ENCODE measurements at places on chromosomes 3 and 15. TPM values are rescaled to one million over a fixed set of nuclear protein-coding genes. Genes with fewer than 3 reads are reported as not detected.

GRCh38 chr3:69239063-69239462, 116.7 kb upstream of the LMOD3 start:
- peak; percentile 94 for DNase-seq

The NRROS gene
- 13.4 TPM for total RNA-seq

DNA sequence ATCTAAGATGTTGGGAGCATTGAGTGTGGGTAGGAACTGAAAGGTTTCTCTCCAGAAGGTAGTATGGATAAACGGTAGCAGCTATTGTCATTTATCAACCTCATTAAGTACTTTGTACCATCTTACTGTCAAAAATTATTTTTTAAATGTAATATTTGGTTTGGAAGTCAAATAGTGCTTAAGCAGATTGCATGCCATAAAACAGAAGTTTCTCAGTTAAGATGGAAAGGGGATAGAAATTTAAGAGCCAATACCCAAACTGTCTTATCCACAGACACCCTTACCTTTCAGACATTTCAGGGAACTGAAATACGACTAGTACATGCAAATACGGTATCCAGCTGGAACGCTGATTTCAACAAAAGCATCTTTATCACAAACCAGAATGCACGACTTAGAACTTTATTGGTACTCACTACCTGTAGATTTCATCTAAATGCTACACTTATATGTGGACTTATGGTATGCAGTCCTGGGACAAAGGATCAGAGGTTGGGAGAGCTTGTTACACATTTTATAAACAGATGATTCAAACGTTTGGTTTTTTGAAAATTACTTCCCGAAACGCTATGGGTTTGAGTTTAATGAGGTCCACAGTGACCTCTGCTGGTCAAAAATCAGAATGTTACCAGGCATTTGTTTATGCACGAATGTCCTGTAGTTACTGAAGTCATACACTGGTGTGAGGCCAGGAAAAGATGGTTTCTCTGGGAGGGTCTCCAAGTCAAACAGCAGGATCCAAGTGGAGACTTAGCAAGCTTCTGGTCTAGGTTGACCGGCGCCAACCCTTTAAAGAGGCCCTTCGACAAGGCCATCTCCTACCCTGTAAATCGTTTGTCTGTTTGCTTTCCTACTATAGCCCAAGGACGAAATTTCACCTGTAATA, 45.7 kb upstream of the DUT start:
- DNase-seq: peak; percentile 86

The ACTC1 gene
- not detected for total RNA-seq

The SAMD7 gene
- total RNA-seq: not detected

GRCh38 chr3:37903734-37904133, 42.1 kb downstream of the CTDSPL start:
- DNase-seq: no peak

DNA sequence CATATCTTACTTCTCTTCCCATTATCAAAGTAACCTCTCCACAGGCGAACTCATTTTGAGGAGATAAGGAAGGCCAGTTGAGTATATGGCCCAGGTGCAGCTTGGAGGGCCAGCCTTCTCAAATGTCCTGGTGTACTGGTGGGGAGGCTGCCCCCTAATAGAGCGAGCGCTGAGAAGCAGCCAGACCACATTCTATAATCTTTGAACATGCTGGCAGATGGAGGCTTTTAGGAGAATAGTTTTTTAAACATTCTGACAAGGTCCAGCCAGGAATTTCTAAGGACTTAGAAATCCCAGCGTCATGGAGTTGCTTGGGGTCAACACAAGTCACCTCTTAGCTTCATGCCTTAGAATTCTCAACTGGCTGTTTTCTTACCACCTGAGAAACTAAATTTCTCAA, 5.8 kb downstream of the WDR5B start:
- DNase-seq: no peak

DNA sequence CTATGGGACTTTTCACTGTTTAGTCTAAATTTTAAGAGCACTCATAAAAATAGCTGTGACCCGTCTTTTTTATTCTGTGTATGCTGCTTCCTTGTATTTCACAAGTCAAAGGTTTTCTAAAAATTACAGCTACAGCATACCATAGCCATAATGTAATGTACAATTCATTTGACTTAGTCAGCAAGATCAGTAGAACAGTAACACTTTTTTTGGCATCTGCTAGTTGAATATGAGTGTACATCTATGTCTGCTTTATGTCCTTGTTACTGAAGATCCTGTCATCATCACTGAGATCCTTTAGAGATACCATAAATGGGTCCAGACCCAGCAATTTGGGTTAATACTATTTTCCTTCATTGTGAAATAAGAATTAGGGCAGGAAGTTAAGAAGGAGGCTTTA, 42.2 kb downstream of the CMSS1 start:
- peak; percentile 20 for DNase-seq

The MYH15 gene
- total RNA-seq: under 0.01 TPM

DNA sequence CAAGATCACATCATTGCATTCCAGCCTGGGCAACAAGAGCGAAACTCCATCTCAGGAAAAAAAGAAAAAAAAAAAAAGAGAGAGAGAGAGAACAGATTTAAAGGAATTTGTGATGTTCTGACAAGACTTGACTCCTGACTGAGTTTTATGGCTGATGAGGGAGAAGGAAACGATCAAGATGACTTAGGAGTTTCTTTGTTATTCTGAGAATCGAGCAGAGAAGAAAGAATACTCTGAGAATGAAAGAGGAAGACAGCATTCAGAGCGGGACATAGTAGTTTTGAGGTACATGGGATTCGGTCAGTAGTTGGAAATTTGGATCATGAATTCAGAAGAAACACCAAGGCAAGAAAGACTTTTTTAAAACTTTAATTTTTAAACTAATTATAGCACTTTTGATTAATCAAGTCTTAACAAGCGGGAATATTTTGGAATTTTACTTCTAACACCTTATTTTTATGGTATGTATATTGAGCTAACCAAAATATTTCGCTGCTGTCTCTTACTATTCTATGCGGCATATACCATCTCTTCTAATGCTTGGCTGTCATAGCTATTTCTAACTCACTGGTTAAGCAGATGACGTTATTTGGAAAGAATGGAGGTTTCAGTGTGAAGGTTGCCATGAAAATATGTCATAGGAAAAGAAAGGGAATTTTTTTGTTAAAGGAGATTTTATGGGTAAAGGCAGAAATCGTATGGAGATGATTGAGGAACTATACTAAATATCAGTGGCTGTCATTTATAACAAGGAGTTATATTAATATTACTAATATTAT, 644.1 kb downstream of the RBMS3 start:
- DNase-seq: no peak

DNA sequence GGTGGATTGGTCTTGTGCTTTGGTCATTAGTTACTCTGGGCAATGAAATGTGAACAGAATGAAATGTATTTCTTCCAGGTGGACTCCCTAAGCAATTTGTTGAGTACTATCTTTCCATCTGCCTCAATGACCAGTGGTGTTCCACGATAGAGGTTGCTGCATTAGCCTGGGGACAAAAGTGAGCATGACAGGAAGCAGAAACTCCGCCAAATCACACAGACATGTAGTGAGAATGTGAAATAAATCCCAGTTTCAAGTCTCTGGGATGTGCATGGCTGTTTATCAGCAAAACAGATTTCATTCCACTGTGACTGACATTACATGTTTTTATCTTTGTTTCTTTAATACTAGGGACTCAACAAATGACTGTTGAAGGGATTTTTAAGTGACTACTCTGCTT, 63.3 kb upstream of the DCBLD2 start:
- no peak for DNase-seq

The SHF gene
- 1.8 TPM for total RNA-seq

DNA sequence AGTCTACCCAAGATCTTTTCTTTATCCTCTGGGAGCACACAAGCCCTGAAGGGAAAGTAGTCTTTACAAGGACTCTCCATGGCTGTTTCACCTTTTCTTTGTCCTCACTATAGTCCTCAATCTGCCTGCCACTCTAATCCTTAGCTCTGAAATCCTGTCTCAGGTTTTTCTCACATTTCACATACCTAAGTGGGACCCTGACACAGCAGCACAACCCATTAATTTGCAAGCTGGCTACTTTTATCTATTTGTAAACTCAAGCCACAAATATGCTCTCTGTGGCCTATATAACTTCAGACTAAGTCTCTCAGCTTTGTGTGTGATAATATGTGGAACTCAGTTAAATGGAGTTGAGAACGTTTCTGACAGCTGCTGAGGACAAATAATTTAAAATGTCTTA, 19.8 kb downstream of the SIN3A start:
- DNase-seq: no peak

- DNase-seq: no peak
These were observed 35.1 kb downstream of the TMOD3 start for GRCh38 chr15:51864408-51865056.

DNA sequence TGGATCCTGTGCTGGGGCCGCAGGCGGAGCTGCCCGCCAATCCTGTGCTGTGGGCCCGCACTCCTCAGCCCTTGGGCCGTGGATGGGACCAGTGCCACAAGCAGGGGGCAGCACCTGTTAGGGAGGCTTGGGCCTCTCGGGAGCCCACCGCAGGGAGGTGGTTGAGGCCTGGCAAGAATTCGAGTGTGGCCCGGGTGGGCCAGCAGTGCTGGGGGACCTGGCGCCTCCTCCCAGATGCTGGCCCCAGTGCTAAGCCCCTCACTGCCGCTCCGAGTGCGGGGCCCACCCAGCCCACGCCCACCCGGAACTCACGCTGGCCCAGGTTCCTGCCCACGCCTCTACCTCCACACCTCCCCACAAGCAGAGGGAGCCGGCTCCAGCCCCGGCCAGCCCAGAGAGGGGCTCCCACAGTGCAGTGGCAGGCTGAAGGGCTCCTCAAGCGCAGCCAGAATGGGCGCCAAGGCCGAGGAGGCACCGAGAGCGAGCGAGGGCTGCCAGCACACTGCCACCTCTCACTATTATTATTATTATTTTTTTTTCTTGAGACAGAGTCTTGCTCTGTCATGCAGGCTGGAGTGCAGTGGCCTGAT, 31.4 kb upstream of the TBL1XR1 start:
- no peak for DNase-seq

DNA sequence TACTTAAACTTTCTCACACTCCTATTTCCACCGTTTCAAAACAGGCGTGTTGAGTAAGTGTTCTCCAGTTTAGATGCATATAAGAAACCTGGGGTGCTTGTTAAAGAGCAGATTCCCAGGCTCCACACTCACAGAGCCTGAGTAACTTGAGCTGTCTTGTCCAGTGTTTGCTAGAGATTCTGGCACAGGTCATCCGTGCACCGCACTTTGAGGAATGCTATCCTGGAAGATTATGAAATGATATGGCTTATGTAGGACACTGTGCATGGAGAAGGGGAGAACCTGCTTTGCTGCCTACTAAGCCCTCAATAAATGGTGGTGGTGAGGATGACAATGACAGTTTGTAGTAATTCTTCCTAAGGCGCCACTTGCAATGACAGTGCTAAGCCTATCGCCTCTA, 273.7 kb downstream of the PDZRN3 start:
- DNase-seq: no peak

The AGBL1 gene
- total RNA-seq: not detected

- no peak for DNase-seq
These were observed 2.7 kb downstream of the COPS2 start for GRCh38 chr15:49152552-49153312.

DNA sequence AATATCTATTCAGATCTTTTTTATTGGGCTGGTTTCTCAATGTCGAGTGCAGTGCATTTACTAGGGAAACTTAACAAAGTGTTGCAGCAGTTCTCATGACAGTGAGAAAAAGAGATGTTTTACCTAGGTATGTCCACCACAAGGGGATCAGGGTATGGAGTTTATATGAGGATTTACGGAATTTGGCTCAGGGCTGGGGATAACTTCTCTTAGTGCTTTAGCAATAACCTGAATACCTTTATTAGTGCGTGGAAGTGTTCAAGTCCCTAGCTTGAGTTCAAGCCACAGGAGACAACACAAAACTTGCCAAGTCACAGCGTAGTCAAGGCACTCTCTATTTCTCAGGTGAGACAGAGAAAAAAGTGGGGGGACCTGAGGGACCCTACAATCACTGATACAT, 3.9 kb upstream of the CCR3 start:
- no peak for DNase-seq

The DNASE1L3 gene
- total RNA-seq: 1.7 TPM

DNA sequence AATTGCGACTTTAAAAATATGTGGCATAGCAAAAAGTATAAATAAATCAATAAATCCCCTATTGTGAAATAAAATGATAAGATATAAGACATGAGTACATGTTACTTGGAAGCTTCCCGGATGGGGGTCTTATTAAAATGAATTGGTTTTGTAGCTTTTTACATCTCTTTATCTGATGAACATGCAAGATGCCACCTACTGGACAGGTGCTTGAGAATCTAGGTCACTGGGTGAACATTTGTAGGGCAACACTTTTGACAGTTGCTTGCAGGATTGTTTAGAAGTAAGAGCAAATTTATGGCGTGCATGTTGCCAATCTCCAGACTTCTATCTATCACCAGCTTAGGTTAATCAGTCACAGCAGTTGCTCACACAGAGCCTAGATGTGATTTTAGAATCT, 362.7 kb upstream of the SUCLG2 start:
- no peak for DNase-seq

- no peak for DNase-seq
These were observed 138.8 kb downstream of the SV2B start for GRCh38 chr15:91238644-91239425.

DNA sequence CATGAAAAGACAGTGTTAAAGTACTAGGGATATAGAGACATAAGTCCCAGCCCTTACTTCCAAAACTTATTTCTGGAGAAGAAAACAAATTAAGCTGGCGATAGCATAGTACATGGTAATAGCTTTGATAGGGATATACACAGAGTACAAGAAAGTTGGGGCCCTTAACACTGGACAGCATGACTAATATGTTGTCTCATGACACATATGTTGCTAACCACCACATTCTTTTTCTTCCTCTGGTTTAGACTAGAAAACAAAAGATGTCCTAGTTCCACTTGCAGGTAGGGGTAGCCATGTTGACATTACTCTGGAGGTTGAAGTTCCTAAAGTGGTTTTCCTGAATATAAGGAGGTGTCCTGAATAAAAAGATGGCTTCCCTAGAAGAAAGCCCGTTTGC, 75.3 kb downstream of the RFX7 start:
- no peak for DNase-seq

The STOML1 gene
- 19.9 TPM for total RNA-seq

- no peak for DNase-seq
These were observed 424.9 kb upstream of the ZNF385D start for GRCh38 chr3:22175947-22176346.

- DNase-seq: peak; percentile 52
These were observed 63.5 kb downstream of the FEM1B start for GRCh38 chr15:68340726-68341671.

DNA sequence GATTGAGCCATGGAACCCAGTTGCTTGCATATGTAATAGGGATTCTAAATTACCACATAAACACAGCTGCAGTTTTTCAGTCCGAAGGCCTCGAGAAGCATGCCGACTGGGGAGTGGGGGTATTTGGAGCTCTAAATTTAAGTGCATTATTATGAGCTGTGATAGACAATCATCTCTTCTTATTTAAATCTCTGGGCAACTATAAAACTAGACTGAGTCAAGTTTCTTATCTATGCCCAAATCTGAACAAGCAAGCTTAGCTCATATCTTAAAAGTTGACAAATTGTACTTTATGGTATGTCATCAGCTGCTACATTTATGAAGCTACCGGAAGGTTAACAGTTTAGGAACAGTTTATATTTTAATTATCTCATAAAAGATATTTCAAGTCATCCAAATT, 19.5 kb upstream of the THRB start:
- DNase-seq: no peak

GRCh38 chr3:50125541-50126286, 29.4 kb upstream of the SEMA3F start:
- DNase-seq: no peak

- DNase-seq: no peak
These were observed 47.4 kb upstream of the MITF start for GRCh38 chr3:69691860-69692259.

The RTP1 gene
- total RNA-seq: not detected

The SKOR1 gene
- 0.05 TPM for total RNA-seq

GRCh38 chr3:157127831-157128767, 31.8 kb downstream of the CCNL1 start:
- peak; percentile 50 for DNase-seq
